ENCODE measurements at places on chromosomes 13 and 19.

GRCh38 chr13:63011996-63012395 lies 1596.3 kb upstream of the PCDH20 start:
- DNase-seq: no peak

DNA sequence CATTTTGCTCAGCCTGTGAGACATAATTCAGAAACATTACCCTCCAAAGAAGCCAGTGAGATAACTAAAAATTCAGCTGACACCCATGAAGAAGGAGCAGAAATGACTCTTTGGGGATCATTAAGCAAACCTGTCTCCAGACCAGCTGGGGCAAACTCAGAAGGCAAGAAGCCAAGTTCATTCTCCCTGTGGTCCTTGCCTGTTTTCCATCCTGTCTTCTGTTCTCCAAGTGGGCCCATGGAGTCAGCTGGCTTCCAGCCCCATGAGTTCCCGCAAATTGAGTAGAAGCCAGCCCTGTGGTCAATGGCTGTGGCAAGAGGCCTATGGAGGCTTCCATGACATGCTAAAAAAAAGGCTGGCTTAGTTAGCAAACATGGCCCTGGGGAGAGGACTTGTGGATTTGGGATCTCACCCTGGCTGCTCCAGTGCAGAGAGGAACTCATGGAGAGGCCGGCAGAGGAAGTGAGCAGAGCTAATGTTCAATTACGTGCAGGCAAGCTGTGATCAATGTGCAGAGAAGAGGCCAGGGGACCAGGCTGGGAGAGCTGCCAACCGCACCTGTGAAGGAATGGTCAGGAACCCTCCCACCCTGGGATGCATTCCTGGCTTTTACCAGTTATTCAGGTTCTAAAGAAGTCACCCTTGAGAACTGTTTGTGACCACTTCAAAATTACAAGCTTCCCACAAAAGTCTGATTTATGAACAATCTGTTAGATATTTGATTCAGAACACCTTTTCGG lies 229.1 kb downstream of the TSHZ3 start:
- DNase-seq: no peak

DNA sequence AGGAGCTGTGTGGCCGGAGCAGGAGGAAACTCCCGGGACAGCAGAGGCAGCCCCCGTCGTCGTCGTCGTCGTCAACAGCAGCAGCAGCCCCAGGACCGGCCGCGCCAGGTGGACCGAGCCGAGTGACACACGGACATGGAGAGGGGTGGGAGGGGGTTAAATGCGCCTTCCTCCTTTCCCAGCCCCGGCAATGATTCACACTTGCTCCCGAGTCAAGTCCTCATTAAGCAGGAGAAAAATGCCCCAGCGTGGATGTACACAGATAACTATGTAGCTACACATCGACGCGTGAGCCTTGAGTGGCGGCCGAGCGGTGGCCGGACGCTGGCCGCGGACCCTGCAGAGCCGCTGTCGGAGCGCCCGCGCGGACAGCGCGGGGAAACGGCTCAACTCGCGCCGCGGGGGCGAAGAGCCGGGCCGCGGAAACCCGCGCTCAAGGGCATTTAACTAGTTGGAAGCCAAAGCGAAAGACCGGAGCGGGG lies 645 bp downstream of the UBL3 start:
- DNase-seq: peak; percentile 54

DNA sequence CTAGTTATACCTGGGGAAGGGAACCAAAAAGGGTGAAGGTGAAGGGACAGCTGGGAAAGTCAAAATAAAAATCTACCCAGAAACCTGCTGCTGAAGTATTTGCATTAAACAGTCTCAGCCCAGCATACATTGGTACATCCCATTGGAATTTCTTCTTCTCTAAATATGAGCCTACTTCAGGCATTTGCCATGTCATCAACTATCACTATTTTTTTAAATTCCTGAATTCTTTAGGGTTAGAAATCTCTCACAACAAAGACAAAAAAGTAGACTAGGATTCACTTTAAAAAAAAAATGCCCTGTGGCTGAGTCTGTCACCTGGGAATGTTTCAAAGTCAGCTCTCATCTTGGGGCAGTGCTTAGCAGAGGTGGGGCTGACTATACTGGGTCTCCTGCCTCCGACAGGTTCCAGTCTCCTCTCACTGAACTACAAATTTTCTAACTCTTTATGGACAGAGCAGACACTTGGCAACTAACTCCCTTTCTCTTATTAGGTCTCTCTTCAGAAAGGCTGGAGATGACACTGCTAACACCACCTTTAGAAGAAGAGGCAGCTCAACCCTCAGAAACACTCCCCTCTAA lies 141.2 kb downstream of the LHFPL6 start:
- DNase-seq: no peak

GRCh38 chr19:57171551-57172081 lies 4.3 kb upstream of the DUXA start:
- DNase-seq: no peak

GRCh38 chr13:32804673-32805230 lies 211.5 kb upstream of the KL start:
- DNase-seq: peak; percentile 22

GRCh38 chr19:3358689-3359014 lies 7.7 kb upstream of the NFIC start:
- no peak for DNase-seq

DNA sequence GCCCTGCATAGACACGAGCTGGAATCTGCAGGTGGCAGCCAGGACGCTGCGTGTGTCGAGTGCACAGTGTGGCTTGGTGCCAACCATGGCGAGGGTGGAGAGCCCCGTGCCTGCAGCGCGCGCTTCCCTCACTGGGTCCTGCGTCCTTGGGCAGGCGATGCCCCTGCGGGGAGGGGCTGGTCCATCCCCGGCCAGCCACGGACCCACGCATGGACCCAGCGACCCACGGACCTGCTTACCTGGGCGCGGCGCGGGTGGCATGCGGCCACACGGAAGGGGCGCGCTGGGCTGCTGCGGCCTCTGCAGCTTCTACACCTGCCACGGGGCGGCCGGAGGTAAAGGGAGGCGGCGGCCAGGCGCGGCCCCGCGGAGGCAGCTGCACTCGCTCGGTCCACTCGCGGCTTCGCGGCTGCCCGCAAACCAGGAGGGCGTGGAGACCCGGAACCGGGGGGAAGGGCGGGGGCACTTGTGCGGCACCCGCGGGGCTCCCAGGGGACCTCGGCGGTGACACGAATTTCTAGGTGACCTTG lies 569 bp upstream of the MCF2L start:
- DNase-seq: no peak

DNA sequence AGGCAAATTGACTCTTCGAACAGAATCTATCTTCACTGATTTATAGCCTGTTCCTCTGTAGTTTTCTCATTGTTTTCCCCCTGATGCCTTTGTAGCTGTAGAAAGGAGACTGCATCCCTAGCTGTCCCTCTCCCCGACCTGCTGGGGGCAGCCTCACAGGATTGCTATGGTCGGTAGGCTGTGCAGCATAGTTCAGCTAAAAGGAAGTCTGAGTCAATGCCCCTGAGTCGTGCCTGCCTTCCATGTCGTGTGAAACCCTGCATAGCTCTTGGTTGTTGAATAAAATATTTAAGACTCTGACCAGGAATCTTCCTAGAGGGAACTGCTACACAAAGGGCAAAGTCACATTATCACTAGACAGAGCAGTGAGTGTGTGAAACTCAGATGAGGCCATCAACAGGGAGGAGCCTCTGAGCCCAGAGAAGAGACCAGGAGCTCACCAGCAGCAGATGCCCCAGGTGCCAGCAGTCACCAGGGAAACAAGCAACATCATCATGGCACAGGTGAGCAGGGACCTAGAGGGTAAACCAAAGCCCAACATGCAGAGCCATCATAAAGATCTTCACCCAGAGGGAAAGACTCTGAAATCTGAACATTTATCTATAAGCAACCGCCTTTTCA lies 108.4 kb upstream of the NBEA start:
- no peak for DNase-seq

GRCh38 chr13:25886438-25887214 lies 165.2 kb downstream of the SHISA2 start:
- DNase-seq: no peak

GRCh38 chr19:51810223-51810622 lies 15.3 kb downstream of the FPR3 start:
- DNase-seq: no peak

GRCh38 chr13:30551189-30551588 lies 66.5 kb upstream of the USPL1 start:
- peak; percentile 43 for DNase-seq

DNA sequence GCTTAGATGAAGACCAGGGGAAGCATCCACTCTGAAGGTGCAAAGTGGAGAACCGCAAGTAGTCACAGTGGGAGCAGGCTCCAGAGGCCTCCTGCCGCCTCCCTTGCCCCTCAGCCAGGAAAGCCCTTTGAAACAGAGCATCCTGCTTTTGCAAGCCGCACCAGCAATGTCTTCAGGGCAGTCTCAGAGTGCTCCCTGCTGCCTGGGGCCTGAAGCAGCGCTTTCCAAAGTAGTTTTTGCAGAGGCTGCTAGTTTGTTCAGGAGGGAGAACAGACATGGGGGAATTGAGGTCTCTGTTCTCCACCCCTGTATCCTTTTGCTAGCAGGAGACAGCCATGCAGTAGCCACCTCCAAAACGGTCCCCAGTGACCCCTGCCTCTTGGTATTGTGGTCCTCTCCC lies 15.8 kb upstream of the POP4 start:
- DNase-seq: no peak

DNA sequence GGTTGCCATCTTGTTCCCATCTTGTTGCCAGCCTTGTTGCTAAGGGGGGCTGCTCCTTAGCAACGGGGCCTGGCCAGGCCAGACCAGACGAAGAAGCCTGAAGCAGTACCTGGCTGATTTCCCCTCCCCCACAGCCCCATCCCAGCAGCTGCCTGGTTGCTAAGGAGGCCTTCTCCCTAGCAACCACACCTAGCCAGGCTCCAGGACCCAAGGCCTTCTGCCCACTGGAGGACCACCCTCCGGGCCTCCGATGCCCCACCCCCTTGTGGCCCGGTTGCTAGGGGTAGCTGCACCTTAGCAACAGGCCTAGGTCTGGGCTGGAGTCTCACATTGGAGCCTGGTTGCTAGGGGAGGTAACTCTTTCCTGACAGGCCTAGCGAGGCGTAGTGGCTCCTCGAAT lies 3.9 kb downstream of the PRRG2 start:
- no peak for DNase-seq

Measured in HCEC 1CT (cell line).